ENCODE measurements at places on chromosomes 1 and 21. TPM values are rescaled to one million over a fixed set of nuclear protein-coding genes. Genes with fewer than 3 reads are reported as not detected.
A peak's percentile ranks its signal among the peaks of the same experiment; 100 is the strongest.

DNA sequence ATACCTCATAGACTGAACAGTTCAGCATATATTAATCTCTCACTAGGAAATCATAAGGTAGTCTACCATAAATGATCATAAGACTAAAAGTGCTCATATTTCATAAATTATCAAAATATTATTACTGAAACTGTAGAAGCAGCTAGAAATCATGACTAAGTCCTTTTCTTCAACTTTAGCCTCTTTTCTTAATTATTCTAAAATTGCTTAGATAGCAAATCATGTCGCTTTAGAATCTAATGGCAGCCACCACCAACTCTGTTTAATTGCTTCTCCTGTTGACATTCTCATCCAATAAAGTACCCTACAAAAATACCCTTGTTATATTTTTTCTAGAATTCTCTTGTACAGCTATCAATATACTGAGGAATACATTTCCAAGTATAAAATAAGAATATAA is 102.9 kb downstream of the DENND1B start:
- no peak for DNase-seq
- no peaks in the 10 kb centered on the region for H3K27me3 ChIP-seq
- H3K4me3 ChIP-seq: no peak overlapping the region
- H3K4me1 ChIP-seq: peaks cover 13% of the 10 kb centered on the region

- no peak overlapping the region for H3K4me3 ChIP-seq
- H3K27me3 ChIP-seq: no peaks in the 10 kb centered on the region
- H3K27ac ChIP-seq: no peak overlapping the region
- peaks cover 4% of the 10 kb centered on the region for H3K36me3 ChIP-seq
- peaks cover 2% of the 10 kb centered on the region for H3K4me1 ChIP-seq
Measured at GRCh38 chr1:193335806-193336428, 149.5 kb upstream of the B3GALT2 start.

GRCh38 chr1:116462722-116463121 is 89.7 kb downstream of the ATP1A1 start:
- H3K27ac ChIP-seq: peak overlapping the region; percentile 18
- no peak overlapping the region for H3K4me3 ChIP-seq
- H3K27me3 ChIP-seq: no peaks in the 10 kb centered on the region
- no peak for DNase-seq

- peak overlapping the region; percentile 83 for H3K27ac ChIP-seq
- DNase-seq: no peak
- peak overlapping the region; percentile 73 for H3K4me3 ChIP-seq
- H3K4me1 ChIP-seq: peaks cover 9% of the 10 kb centered on the region
- peaks cover 62% of the 10 kb centered on the region for H3K27me3 ChIP-seq
Measured at GRCh38 chr1:61050541-61051442, 31.6 kb upstream of the NFIA start.

Gene TBX15
- total RNA-seq: not detected

DNA sequence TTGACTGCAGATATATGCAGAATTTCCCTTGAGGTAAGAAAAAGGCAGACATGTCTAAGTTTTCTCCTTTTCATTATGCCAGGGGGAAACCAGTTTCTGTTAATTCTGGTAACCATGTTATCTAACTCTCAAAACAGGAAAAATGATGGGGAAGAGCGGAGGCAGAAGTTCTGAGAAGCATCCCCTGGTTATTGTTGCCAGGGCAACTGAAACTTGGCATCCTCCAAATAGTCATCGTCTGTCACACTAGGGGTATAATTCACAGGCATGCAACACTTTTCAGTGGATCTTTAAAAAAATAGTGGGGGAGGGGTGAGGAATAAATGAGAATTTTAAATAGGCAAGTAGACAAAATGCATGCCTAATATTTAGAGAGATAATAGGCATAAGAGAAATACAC is 715.3 kb upstream of the CXADR start:
- H3K27me3 ChIP-seq: no peaks in the 10 kb centered on the region
- no peak for DNase-seq
- H3K36me3 ChIP-seq: no peaks in the 10 kb centered on the region
- H3K27ac ChIP-seq: no peak overlapping the region
- H3K4me1 ChIP-seq: no peaks in the 10 kb centered on the region
- no peak overlapping the region for H3K4me3 ChIP-seq

- H3K4me1 ChIP-seq: peaks cover 8% of the 10 kb centered on the region
- no peaks in the 10 kb centered on the region for H3K36me3 ChIP-seq
- no peak for DNase-seq
- H3K27ac ChIP-seq: no peak overlapping the region
Measured at GRCh38 chr21:29384683-29385359, 86.1 kb downstream of the BACH1 start.

Gene HAO2
- not detected for total RNA-seq

- peaks cover 4% of the 10 kb centered on the region for H3K4me1 ChIP-seq
- no peak overlapping the region for H3K27ac ChIP-seq
- no peaks in the 10 kb centered on the region for H3K27me3 ChIP-seq
- DNase-seq: no peak
- H3K36me3 ChIP-seq: no peaks in the 10 kb centered on the region
Measured at GRCh38 chr1:214581785-214582184, 21.2 kb upstream of the CENPF start.

Data from progenitor cell of endocrine pancreas (in vitro differentiated cells).